A549 treated with ZK216348 at 1 μM for 4 hours (cell line): ENCODE measurements at places on chromosomes 3 and 15. TPM values are rescaled to one million over a fixed set of nuclear protein-coding genes. Genes with fewer than 3 reads are reported as not detected.

The MOBP gene
- 0.15 to 0.36 TPM in 2 of 5 replicates, not detected in the others for total RNA-seq

The SEMA5B gene
- 0.06 to 0.41 TPM (median 0.19 TPM) in 5 replicates for total RNA-seq

The IQCF5 gene
- not detected in 5 replicates for total RNA-seq

The CLSTN2 gene
- total RNA-seq, result 0.01 to 0.05 TPM (median 0.02 TPM) in 5 replicates

The BNIP2 gene
- 63.9 to 109 TPM (median 71.8 TPM) in 5 replicates for total RNA-seq

The NEK11 gene
- 4.2 to 5.9 TPM (median 4.5 TPM) in 5 replicates for total RNA-seq

The SLC6A1 gene
- total RNA-seq, result not detected in 5 replicates

The C2CD4A gene
- 0.09 to 0.18 TPM (median 0.15 TPM) in 4 of 5 replicates, not detected in the other for total RNA-seq

The OXTR gene
- total RNA-seq, result 8.7 to 11.7 TPM (median 10.3 TPM) in 5 replicates

The CHST2 gene
- total RNA-seq, result 0.60 to 0.89 TPM (median 0.79 TPM) in 5 replicates

The TICRR gene
- 10.0 to 14.1 TPM (median 13.3 TPM) in 5 replicates for total RNA-seq
